NCI-H1417 treated with DMSO at 0.1 percent for 48 hours (cell line): ENCODE measurements at places on chromosomes 4 and X.

DNA sequence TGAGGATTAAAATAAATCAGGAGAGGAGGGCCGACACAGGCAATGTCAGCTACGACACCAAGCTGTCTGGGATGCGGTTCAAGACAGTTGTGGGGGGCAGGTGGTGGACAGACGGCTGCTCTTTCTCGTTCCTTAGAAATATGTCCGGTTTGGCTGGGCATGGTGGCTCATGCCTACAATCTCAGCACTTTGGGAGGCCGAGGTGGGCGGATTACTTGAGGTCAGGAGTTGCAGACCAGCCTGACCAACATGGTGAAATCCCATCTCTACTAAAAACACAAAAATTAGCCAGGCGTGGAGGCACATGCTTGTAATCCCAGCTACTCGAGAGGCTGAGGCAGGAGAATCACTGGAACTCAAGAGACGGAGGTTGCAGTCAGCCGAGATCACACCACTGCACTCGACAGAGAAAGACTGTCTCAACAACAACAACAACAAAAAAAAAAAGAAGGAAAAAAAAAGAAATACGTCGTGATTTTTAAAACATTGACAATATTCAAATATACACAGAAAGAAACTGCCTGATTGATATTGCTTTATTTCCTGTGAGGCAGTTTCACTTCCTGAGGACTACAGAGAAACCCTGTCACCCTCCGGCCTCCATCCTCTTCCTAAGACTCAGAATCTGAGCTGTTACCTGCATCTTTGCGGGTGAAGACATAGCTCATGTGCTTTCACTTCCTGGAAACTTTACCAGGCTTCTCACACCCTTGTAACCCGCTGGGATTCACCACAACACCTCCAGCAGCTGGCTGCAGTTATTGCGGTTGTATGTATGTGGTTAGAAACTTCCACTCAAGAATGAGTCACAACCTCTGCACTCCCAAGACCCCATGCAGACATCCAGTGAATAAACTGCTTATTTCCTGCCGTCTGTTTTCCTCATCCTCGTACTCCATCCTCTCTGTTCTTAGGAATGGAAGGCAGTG is 63.8 kb upstream of the STS start:
- DNase-seq: no peak

DNA sequence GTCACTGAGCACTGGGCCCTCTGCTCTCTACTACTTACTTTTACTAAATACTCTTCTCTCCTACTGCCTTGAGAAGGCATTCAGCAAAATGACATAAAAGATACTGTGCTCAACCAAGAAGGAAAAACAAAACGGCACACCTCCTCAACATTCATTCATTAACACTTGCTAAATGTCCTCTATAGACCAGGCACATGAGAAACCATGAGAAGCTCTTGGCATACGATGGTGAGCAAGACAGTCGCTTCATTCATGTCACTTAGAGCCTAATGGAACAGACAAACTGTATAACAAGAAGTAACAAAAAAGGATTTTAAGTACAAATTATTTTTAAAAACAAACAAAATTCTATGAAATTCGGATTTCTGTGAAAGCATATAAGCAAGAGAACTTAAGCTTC is 38.7 kb downstream of the COL25A1 start:
- DNase-seq: no peak

DNA sequence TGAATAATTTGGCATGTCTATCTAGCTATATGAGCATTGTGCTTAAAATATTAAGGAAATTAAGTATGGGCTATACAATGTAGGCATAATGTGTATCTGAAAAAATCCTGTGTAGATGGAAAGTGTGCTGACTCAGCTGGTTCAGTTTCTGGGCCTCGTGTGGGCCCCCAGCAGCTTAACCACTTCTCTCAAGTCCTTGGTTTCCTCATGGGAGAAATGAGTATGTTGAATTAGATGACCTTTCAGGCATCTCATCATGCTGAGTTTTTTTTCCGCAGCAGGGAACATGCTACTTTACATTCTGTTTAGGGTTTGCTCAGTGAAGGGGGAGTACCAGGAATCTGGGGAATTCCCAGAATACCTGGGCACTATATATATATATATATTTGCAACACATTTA is 30.5 kb downstream of the RHOH start:
- no peak for DNase-seq

DNA sequence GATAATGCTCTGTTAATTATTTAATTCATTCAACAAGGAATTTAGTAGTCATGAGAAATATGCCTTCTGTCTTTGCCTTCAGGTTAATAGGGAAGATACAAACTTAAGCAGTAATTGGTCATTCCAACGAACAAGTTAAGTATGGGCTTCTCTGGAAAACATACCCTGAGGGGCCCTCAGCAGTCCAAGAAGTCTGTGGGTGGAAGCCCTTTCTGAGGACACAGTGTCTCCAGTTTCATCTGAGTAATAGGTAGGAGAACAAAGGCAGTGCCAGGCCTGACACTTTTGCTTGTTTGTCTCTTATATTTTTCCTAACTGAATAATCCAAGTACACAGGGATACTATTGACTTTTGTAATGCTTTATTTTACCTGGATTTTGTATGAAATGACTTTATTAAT is 262.5 kb downstream of the FBXW7 start:
- no peak for DNase-seq

DNA sequence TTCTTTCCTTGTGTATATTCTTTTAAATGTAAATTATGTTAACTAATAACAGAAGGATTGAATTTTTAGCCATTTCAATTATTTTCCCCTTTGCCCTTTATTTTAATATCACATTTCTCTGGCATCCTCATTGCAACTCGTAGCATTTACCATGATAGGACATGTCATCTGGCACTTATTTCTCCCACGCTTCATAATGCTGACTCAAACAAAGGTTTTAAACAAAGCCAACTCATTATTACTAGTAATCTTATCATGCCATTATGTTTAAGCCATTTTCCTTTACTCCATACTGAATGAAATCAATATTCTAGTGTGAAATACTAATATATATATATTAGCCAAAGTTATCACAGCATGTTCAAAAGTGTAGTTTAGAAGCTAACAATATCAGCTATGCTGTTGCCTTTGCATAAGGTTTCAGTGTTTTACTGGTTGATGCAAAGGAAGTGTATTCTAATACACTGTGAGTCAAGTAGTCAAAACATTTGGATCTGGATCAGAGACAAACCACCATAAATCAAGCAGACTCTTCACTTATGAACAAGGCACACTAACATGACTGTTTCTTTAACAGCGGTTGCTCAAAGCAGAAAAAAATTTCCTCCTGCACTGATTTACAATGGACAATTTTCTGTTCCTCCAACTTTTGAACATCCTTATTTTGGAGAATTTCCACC is 281.6 kb downstream of the SLC7A11 start:
- DNase-seq: no peak

GRCh38 chr4:182878633-182879495 is 38.3 kb downstream of the DCTD start:
- no peak for DNase-seq
